ENCODE measurements at places on chromosomes 2 and 18.

GRCh38 chr18:54919412-54919811 lies 39.8 kb downstream of the CCDC68 start:
- no peak for DNase-seq

- DNase-seq, result no peak
These were observed 94.4 kb upstream of the ASAP2 start for GRCh38 chr2:9112079-9112721.

- DNase-seq, result no peak
These were observed 214.7 kb downstream of the CYP26B1 start for GRCh38 chr2:71932780-71933466.

DNA sequence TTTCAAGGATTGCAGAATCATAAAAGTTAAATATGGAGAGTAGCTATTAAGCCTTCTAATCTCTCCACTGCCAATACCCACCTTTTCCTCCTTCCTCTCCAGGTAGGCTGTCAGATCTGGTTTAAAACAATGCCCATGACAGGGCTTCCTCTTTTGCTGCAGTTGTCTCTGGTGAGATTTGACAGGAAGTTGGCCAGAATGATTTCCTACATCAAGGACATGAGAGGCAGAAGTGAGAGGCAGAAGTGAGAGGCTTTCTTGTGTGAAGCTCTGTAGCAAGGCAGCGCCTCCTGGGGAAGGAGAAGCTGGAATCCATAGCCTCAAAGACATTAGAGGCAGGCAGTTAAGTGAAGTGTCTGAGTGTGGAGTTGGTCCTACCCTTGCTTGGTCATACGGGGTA lies 385.7 kb downstream of the HRH4 start:
- no peak for DNase-seq

DNA sequence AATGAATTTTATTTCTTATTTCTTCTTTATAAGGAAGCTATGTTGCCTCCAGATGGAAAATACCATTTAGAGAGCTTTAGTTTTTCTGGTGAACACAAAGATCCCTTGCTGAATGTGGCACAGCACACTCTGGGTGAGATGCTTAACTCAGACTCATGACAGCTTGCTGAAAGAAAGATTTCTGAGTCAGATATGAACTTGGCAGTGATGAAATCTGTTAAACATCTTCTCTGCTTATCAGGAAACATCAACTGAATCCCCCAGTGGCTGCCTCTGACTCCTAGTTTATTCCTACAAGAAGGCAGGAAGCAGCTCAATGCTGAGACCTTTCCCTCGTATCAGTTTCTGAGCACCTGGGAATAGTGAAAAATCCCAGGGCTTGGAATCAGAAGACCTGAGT lies 162.8 kb downstream of the OSR1 start:
- no peak for DNase-seq

GRCh38 chr18:56565551-56566345 lies 72.6 kb downstream of the TXNL1 start:
- DNase-seq, result no peak

- DNase-seq, result no peak
These were observed 849 bp upstream of the CYP27C1 start for GRCh38 chr2:127220768-127221527.

DNA sequence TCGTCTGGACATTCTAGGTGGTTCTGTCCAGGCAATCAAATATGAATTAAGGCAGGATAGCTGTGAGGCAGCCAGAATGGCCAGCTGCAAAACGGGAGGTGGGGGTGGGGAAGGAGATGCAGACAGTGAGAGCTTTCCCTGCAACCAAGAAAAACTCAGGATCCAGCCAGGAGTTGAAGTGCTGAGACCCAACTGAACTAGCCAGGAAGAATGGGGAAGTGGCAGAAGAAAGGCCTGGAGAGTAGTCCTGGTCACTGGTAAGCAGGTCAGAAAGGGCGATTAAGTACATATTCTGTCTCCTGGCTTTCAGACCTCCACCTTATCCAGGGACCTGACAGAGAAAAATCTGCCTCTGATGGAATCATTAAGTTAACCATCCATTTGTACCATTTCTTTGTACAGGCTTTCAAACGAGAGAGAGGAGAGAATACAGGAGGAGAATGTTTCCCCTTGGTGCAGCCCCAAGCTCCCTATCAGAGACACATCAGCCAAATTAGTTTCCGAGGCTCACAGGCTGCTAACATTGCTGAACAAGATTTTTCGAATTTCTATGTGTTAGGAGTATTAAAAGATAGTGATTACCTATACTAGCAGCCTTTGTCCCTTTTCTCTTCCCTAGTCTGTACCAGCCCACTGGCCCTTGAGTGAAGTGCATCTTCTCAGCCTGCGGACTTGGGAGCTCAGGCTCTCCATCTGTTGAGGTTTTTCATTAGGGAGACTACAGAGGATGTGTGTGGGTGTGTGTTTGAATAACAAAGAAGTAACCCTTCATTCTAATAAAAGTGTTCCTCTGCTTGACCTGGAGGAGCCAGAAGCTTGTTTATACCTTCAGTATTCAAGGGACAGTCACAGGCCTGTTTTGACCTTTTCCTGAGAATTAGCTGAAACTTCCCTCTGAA lies 12.5 kb upstream of the HOXD1 start:
- no peak for DNase-seq

GRCh38 chr2:31256611-31257382 lies 22.8 kb downstream of the EHD3 start:
- no peak for DNase-seq

- no peak for DNase-seq
These were observed 935.7 kb downstream of the LRP1B start for GRCh38 chr2:141195087-141195486.

- DNase-seq, result no peak
These were observed 311.6 kb downstream of the DSC3 start for GRCh38 chr18:30730915-30731314.

DNA sequence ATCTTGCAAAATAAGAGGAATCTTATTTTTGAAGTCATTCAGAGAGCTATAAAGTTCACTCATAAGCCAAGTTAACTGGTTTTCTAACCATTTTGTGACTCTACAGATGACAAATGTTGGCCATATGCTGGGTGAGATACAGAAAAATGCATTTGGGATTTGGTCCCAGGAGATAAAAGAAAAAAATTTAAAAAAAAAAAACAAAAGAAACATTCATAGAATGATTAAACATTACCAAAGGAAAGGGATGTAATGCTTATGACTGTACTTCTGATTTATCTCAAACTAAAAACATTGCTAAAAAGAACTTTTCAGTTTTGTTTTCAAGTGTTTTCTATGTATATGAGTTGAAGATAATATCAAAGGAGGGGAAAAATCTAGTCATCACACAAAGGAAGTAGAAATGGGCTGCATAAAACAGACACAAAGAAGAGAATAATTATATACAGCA lies 43.1 kb downstream of the PELI1 start:
- DNase-seq, result no peak

GRCh38 chr2:30480703-30481322 lies 33.8 kb downstream of the LCLAT1 start:
- DNase-seq, result no peak

- no peak for DNase-seq
These were observed 70.1 kb downstream of the BCL11A start for GRCh38 chr2:60483401-60483800.

GRCh38 chr2:212777020-212777491 lies 238.5 kb upstream of the ERBB4 start:
- DNase-seq, result peak; percentile 21

DNA sequence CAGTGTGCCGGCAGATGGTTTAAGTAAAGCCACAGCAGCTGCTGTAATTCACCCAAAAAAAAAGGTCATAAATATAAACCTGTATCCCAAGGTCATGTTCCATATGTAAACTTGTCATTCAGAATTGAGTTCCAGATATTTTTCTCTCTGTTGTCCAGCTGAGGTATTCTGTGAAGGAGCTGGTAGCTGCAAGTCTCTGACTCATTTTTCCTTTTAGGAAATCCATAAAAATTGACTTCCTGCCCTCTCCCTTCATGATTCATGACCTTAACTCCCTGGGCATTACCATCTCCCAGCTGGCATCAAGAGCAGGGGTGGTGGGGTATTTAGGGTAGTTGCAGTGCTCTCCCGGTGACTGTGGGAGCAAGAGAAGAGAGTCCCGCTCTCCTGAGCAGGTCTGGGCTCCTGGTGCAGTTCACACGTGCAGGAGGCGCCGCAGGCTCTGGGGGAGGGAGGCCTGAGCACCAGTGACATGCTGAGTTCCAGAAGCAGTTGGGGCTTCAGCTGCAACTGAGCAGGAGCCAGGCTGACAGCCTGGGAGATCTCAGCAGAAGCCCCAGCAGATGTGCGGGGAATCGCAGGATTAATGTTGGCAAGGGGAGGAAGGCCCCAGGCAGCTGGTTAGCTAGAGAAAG lies 192.6 kb downstream of the MGAT5 start:
- DNase-seq, result no peak

DNA sequence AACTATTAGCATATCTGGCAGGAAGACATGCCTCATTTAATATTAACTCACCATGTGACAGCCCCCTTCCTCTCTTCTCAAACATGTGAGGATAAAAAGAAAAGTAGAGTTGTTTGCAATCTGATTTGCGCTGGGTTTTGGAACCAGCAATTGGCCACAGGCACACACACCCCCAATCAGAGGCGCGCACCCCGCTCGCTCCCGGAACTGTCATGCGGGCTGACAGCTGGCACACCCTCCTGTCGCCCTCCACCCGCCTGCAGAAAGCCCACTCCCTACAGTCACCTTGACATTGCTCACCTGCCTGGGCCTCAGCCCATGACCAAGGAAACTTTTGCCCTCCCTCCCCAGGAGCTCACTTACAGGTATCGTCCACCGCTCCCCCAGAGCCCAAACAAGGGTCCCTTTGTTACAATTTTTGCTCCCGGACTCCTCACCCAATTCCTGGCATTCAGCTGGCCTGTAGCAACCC lies 1.1 kb downstream of the COBLL1 start:
- no peak for DNase-seq

GRCh38 chr2:224584111-224584784 lies 915 bp downstream of the CUL3 start:
- DNase-seq, result peak; percentile 28

DNA sequence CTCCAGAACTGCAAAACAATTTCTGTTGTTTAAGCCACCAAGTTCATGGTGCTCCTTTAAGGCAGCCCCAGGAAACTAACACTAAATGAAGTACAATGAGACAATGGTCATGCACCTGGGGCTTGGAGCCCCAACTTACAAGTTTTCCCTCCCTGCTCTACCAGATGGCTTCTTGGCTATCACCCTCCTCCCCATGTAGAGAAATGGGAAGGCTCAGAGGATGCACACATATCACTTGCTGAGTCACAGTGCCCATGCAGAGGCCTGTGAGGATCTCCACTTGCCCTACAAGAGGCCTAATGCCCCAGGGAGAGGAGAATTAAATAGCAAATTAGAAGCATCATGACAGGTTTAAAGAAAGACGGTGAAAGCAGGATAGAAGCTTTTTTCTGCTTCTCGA lies 270.9 kb downstream of the TTC32 start:
- no peak for DNase-seq

GRCh38 chr2:136195226-136195625 lies 77.3 kb upstream of the CXCR4 start:
- DNase-seq, result no peak

DNA sequence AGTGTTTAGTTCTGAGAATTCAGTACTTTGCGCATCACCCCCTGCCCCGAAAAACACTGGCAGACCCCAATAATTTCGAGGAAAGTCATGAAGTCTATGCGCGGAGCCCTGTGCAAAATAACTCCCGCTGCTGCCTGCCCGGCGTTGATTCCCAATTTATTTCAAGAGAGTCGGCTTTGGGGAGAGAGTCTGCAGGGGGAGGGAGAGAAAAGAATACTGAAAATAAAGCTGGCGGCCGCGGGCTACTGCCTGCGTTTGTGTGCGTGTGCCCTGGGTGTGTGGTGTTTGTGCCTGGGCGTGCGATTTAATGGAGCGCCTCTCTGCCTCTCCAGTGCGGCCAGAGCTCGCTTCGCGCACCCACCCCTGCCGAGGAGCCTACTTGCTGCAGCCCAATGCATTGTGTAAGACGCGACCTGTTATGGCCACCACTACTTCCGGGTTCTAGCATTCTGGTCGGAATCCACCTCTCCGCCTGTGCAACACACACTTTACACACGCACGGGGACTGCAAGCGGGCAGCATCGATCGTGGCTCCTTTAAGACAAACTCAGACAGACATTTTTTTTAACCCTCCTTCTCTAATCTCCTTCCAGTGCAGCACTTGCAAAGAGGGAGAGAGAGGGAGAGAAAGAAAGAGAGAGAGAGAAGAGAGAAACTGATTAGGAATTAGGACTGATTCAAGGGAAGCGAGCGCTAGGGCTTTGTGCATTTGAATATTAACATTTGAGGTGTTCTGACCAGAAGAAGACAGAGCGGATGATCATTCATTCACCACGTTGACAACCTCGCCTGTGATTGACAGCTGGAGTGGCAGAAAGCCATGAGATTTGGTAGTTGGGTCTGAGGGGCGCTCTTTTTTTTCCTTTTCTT lies at the start of gene MEIS1:
Gene MEIS1, plus strand, starts transcription at position 447 of the 870 bp plus-strand sequence. CDS start 732 bp downstream, outside the sequence.
- no peak for DNase-seq

DNA sequence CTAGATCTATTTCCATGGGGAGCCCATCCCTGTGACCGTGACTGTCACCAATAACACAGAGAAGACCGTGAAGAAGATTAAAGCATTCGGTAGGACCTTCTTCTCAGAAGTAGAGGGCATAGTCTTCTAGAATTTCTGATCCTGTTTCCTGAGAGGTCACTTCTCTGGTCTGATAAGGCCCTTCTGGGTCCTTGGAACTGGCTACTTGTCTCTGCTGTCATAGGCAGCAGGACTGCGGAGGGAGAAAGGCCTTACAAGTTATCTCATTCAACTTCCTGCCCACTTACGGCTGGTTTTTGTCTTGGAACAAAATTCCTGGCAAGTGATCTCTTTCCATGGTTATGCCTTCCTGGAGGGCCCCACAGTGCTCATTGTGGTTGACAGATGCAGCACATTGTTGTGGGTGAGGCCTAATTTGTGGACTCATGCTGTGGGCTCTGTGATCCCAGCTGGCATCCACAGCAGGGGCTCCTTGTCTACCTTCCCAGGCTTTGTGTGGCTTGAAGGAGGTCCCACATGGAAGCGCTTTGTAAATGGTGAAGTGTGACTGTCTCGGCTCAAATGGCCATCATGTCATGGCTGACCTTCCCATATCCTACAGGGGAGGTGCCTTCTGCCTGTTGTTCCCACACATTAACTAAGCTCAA lies 22.0 kb downstream of the SAG start:
- no peak for DNase-seq

- DNase-seq, result no peak
These were observed 14.3 kb upstream of the MFF start for GRCh38 chr2:227310756-227311110.

- DNase-seq, result no peak
These were observed 23.3 kb downstream of the PELI1 start for GRCh38 chr2:64120928-64121327.

GRCh38 chr2:202442882-202443281 lies 66.8 kb downstream of the BMPR2 start:
- no peak for DNase-seq
